ENCODE measurements at places on chromosomes 5 and 9.

DNA sequence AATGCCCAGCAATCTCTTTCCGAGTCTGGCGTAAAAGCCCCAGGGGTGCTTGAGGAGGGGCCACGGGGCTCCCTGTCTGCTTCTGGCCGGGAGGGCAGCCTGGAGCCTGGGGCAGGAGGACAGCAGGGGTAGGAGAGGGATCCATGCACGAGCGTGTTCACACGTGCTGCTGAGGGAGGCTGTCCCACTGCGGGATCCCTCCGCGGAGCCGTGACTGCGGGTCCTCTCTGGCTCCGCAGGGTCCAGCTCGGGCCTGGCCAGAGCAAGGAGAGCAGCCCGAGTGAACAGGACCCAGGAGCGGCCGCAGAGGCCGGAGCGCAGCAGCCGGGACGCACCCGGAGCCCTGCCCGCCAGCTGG, 78.4 kb downstream of the ZNF354C start:
- no peaks in the 10 kb centered on the region for H3K27me3 ChIP-seq
- H3K36me3 ChIP-seq: no peaks in the 10 kb centered on the region
- no peak for DNase-seq

DNA sequence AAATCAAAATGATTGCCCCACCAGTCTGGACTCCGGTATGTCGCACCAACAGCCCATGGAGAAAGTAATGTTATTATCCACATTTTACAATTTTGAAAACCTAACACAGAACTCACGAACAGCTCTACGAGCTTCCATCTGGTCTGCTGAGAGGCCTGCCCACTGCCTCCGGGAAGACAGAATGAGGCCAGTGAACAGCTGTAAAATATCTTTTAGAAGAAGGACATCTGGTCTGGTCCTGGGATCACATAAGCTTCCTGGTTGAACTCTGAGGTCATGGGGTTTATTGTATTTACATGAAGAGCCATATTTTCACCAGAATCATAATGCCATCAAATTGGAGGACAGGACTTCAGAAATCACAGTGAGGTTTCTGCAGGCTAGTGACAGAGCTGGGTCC, 89.0 kb downstream of the FRMD3 start:
- no peak overlapping the region for H3K4me3 ChIP-seq
- H3K27ac ChIP-seq: no peak overlapping the region
- no peaks in the 10 kb centered on the region for H3K27me3 ChIP-seq
- H3K4me1 ChIP-seq: no peaks in the 10 kb centered on the region
- DNase-seq: no peak

DNA sequence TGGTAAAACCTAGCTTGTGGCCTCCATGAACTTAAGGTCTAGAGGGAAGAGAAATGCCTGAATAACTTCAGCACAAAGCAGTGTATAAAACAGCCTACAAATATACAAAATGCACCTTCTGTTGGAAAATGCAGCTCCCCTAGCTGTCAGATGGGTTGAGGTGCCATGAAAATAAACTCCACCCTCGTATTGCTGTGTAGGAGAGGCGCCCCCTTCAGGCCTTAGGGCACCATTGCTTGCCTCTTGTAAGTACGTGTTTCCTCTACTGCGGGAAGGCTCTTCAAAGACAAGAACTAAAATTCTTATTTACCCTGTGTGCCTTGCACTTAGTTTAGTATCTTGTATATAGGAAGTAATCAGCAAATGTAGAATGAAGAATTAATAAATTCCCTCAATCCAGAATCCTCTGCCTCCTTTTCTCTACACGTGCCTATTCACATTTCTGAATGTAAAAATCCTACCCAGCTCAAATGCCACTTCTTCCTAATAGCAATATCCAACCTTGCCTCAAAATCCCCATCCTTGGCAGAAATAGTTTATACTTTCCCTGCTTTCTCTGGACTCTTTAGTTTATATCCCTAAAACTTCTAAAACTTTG, 393.7 kb upstream of the PDE4D start:
- peak; percentile 86 for DNase-seq
- no peak overlapping the region for H3K4me3 ChIP-seq
- peaks cover 27% of the 10 kb centered on the region for H3K4me1 ChIP-seq
- H3K36me3 ChIP-seq: no peaks in the 10 kb centered on the region
- no peak overlapping the region for H3K27ac ChIP-seq
- no peaks in the 10 kb centered on the region for H3K27me3 ChIP-seq

GRCh38 chr5:159732220-159732619, 184.1 kb upstream of the ADRA1B start:
- no peak overlapping the region for H3K27ac ChIP-seq
- H3K36me3 ChIP-seq: no peaks in the 10 kb centered on the region
- peaks cover 29% of the 10 kb centered on the region for H3K4me1 ChIP-seq

DNA sequence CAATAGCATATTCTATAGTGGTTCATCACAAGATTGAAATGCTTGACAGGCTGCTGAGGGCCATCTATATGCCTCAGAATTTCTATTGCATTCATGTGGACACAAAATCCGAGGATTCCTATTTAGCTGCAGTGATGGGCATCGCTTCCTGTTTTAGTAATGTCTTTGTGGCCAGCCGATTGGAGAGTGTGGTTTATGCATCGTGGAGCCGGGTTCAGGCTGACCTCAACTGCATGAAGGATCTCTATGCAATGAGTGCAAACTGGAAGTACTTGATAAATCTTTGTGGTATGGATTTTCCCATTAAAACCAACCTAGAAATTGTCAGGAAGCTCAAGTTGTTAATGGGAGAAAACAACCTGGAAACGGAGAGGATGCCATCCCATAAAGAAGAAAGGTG, 43.8 kb downstream of the GCNT1 start:
- H3K36me3 ChIP-seq: peaks cover 19% of the 10 kb centered on the region
- DNase-seq: no peak
- no peaks in the 10 kb centered on the region for H3K27me3 ChIP-seq
- H3K4me3 ChIP-seq: no peak overlapping the region
- no peaks in the 10 kb centered on the region for H3K4me1 ChIP-seq

DNA sequence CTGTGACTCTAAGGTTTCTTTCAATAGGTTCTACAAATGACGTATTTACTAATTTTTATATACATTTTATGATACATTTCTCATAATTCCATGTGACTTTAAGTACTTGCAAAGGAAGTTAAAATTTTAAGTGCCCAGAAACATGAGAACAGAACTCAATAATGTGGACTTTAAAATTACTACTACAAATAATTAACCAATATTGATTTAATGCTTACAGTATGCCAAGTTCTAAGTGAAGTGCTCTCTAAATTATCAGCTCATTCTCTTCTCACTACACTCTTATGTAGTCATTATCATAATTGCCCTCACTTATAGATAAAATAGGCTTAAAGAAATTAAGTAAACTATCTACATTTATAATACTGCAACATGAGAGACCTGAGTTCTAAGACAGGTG, 1690.7 kb upstream of the CDH9 start:
- DNase-seq: no peak
- no peak overlapping the region for H3K4me3 ChIP-seq
- no peaks in the 10 kb centered on the region for H3K27me3 ChIP-seq
- no peaks in the 10 kb centered on the region for H3K4me1 ChIP-seq
- no peaks in the 10 kb centered on the region for H3K36me3 ChIP-seq
- H3K27ac ChIP-seq: no peak overlapping the region

- no peaks in the 10 kb centered on the region for H3K4me1 ChIP-seq
- no peaks in the 10 kb centered on the region for H3K36me3 ChIP-seq
- no peaks in the 10 kb centered on the region for H3K27me3 ChIP-seq
- no peak for DNase-seq
- H3K4me3 ChIP-seq: no peak overlapping the region
Measured at GRCh38 chr5:32984851-32985610, 273.9 kb downstream of the NPR3 start.

DNA sequence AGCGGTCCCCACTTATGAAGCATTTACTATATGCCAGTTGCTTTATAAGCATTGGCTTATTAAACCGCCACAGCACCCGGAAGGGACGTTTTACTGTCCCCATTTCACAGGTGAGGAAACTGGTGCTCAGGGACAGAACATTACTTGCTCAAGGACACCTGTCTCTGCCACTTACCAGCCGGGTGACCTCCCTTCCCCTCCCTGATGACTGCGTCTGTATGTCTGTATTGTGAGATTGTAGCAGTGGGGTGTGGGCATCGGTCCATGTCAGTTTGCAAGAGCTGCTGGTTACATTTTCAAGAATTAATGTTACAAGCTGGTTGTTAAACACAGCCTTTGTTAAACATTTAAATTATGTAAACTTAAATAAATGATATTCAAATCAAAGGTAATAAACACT, 77.6 kb upstream of the LMX1B start:
- H3K27me3 ChIP-seq: no peaks in the 10 kb centered on the region
- H3K4me3 ChIP-seq: no peak overlapping the region
- peaks cover 15% of the 10 kb centered on the region for H3K4me1 ChIP-seq
- DNase-seq: no peak
- H3K36me3 ChIP-seq: no peaks in the 10 kb centered on the region
- H3K27ac ChIP-seq: no peak overlapping the region

DNA sequence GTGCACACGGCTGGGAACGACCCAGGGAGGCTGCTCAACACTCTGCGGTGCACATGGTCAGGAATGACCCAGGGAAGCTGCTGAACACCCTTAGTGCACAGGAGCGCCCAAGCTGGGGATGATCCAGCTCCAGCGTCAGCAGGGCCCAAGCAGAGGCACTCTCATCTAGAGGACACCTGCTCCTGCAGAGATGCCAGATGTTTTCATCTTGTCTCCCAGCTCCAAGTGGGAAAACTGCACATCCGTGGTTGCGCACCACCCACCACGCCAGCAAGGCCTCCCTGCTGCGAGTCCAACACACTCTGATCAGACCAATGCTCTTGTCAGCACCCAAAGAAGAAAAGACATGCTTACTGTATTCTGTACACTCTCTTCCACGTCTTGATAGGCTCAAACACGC, 34.1 kb downstream of the UBE2QL1 start:
- no peak overlapping the region for H3K27ac ChIP-seq
- no peaks in the 10 kb centered on the region for H3K27me3 ChIP-seq
- DNase-seq: no peak
- H3K4me1 ChIP-seq: no peaks in the 10 kb centered on the region
- no peak overlapping the region for H3K4me3 ChIP-seq
- H3K36me3 ChIP-seq: no peaks in the 10 kb centered on the region

GRCh38 chr9:132288966-132289365, 65.8 kb downstream of the SETX start:
- DNase-seq: no peak
- H3K36me3 ChIP-seq: peaks cover 13% of the 10 kb centered on the region
- H3K27ac ChIP-seq: no peak overlapping the region
- H3K27me3 ChIP-seq: no peaks in the 10 kb centered on the region
- H3K4me3 ChIP-seq: no peak overlapping the region

- peaks cover 2% of the 10 kb centered on the region for H3K4me1 ChIP-seq
- no peaks in the 10 kb centered on the region for H3K36me3 ChIP-seq
- no peak overlapping the region for H3K4me3 ChIP-seq
- no peak overlapping the region for H3K27ac ChIP-seq
- no peak for DNase-seq
Measured at GRCh38 chr9:99411068-99411467, 189.0 kb downstream of the SEC61B start.

GRCh38 chr5:34803974-34804732, 34.8 kb upstream of the TTC23L start:
- H3K27me3 ChIP-seq: no peaks in the 10 kb centered on the region
- no peak overlapping the region for H3K27ac ChIP-seq
- DNase-seq: no peak
- no peaks in the 10 kb centered on the region for H3K36me3 ChIP-seq

DNA sequence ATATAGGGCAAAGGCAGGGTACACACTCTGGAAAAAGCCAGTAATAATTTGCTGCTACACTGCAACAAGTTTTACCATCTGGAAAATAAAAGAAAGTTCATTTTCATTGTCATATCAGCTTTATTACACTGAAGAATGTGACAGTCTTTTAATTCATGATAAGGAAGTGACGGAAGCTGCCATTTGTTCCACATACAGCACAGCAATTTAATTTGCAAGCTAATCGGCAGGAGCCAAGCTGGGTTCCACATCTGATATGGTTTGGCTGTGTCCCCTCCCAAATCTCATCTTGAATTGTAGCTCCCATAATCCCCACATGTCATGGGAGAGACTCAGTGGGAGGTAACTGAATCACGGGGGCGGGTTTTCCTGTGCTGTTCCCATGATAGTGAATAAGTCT, 16.5 kb downstream of the PRELID2 start:
- peaks cover 40% of the 10 kb centered on the region for H3K36me3 ChIP-seq
- no peak for DNase-seq
- no peak overlapping the region for H3K27ac ChIP-seq
- no peaks in the 10 kb centered on the region for H3K4me1 ChIP-seq
- no peak overlapping the region for H3K4me3 ChIP-seq
- no peaks in the 10 kb centered on the region for H3K27me3 ChIP-seq

- H3K36me3 ChIP-seq: no peaks in the 10 kb centered on the region
- no peaks in the 10 kb centered on the region for H3K27me3 ChIP-seq
- no peak for DNase-seq
- no peak overlapping the region for H3K4me3 ChIP-seq
- no peak overlapping the region for H3K27ac ChIP-seq
Measured at GRCh38 chr5:97105501-97106215, 36.8 kb downstream of the LIX1 start.

- DNase-seq: peak; percentile 60
- H3K36me3 ChIP-seq: peaks cover 23% of the 10 kb centered on the region
- H3K4me1 ChIP-seq: peaks cover 30% of the 10 kb centered on the region
- no peaks in the 10 kb centered on the region for H3K27me3 ChIP-seq
Measured at GRCh38 chr9:136119061-136119882, 597 bp upstream of the TMEM250 start.

DNA sequence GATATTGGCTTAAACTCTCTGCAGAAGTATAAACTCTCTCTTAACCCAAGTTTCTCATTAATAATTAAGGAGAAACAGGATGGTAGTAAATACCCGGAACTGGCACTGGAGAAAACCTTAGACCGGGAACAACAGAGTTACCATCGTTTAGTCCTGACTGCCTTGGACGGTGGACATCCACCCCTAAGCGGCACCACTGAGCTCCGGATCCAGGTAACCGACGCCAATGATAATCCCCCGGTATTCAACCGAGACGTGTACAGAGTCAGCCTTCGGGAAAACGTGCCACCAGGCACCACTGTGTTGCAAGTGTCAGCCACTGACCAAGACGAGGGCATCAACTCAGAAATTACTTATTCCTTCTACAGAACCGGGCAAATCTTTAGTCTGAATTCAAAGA, 861 bp downstream of the PCDHGB5 start:
- H3K36me3 ChIP-seq: no peaks in the 10 kb centered on the region
- H3K4me1 ChIP-seq: no peaks in the 10 kb centered on the region
- H3K4me3 ChIP-seq: no peak overlapping the region
- H3K27me3 ChIP-seq: peaks cover 24% of the 10 kb centered on the region
- DNase-seq: no peak

- DNase-seq: no peak
- H3K27me3 ChIP-seq: peaks cover 2% of the 10 kb centered on the region
- no peaks in the 10 kb centered on the region for H3K4me1 ChIP-seq
Measured at GRCh38 chr5:133801955-133802751, 166.3 kb downstream of the C5orf15 start.

Measured in common myeloid progenitor, CD34-positive (primary cell).